ENCODE measurements at places on chromosomes 1 and 21.
A peak's percentile ranks its signal among the peaks of the same experiment; 100 is the strongest.

DNA sequence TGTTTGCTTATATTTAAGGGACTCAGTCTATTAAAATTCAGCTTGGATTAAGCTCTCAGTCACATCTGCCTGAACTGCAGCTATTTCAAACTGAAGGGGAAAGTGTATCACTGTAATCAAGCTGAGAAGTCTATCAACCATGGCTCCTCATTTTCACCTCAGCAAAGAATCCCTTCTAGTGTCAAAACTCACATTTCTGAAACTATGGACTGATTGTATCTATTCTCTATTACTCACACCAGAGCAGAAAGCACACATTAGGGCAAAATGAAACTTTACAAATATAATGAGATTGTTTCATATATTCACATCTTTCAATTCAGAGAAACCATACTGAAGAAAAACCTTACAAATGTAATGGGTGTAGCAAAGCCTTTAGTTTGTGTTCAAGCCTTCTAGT is 14.6 kb upstream of the C1orf146 start:
- no peak for DNase-seq

DNA sequence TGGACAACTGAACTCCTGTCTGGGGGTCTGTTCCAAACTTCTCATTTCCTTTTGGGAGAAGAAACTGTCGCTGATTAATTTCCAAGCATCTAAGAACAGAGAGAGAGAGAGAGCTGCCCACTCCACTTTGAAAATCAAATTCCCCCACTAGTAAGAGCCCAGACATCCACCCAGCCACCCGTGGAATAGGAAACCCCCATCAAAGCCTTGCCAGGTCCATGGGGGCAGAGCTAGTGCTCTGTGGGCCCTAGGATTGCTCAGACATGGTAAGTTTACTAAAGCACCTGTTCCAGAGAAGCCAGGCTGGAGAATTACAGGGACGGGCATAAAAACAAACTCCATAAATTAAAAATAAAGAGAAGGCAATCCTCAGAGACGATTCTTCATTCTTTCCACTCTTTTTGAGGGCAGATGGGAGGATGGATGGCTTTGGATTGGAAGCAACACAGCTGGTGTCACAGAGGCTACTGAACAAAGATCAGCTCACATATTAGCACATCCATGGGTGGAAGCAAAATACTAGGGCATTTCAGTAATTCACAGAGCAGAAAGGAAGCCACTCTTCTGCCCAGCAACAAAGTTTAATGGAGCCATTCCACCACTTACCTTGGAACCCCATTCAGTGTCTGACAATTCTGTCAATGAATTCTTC is 103.9 kb downstream of the COLGALT2 start:
- no peak for DNase-seq

GRCh38 chr1:109395602-109396512 is 1.9 kb downstream of the SORT1 start:
- no peak for DNase-seq

DNA sequence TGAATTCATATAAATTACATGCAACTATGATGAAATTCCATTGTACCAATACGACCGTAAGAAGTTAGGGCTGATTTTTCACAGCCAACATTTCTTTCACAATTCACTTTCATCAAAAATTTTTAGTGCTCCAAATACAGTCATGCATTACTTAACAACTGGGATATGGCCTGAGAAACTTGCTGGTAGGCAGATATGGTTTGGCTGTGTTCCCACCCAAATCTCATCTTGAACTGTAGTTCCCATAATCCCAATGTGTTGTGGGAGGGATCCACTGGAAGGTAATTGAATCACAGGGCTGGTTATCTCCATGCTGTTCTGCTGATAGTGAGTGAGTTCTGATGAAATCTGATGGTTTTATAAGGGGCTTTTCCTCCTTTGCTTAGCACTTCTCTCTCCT is 244.4 kb downstream of the AKT3 start:
- DNase-seq = no peak

DNA sequence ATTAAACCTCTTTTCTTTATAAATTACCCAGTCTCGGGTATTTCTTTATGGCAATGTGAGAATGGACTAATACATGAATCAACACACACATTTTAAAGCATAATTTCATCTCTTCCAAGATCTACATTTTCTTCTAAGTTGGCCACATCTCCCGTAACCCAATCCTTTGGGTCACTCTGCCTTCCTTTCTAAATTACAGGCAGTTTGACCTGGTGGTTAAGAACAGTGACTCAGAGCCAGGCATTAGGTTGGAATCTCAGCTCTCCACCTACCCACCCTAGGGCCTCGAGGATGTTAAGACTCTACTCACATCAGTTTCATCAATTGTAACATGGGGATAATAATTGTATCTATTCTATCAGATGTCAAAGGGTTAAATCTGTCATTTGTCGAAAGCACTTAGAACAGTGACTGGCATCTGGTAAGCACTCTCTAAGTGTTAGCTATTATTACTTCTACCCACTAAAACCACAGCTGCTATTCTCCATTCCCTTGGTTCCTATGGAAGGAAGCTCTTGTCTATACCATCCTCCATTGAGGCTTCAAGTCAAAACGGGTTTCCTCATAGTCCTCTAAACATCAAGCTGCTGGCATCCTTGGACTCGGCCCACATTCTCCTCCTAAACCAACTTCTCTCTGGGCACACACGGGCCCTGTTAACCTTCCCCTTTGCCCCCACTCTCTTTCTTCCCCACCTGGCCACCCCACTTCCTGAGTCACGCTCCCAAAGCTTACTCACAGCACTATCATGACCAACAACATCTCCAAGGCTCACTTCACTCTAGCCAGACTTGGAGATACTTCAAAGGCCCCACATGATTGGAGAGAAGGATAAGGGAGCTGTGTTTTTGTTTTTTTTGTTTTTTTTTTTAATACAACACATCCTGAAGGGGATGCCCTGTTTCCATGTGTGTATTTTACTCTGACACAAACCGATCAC is 116.9 kb downstream of the TGFBR3 start:
- no peak for DNase-seq

DNA sequence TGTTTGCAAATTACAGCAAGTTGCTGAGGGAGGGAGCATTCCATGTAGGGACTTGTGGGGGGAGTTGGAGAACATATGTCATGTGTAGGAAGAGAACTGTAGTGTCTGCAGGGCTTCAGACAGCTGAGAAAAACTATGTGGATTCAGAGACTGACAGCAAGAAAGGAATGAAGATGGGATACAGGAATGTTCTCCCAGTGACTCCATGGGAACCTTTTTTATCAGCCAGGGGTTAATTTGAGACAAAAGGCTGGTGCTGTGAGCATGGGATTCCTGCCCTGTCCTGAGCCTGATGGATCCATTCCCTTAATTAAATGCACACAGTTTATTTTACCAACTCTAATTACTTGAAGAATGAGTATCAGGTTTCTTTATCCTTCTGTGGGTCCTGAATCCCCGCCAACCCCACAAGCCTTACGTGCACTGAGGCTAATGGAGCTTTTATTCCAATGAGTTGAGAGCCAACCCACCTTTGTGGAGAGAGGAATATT is 26.5 kb upstream of the PLXNA2 start:
- DNase-seq = no peak

- DNase-seq = no peak
These were observed 187.1 kb upstream of the COA6 start for GRCh38 chr1:234186037-234186688.

GRCh38 chr21:35335951-35336446 is 286.9 kb upstream of the RUNX1 start:
- DNase-seq = no peak

DNA sequence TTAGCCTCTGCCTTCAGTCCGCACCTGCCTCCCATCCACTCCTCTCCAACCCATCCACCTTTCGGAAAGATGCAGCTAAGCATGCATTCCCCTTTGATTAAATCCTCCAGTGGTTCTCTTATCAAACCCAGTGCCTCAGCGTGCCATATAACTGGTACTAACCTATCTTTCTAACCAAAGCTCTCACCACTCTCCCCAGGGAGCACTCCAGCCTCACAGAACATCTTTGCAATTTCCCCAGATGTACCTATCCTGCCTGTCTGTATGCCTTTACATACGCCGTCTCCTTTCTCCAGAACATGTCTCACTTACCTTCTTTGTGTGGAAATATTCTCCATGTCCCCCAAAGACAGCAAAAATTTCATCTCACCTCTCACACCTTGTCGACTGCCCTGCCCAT is 80.0 kb downstream of the SLC25A24 start:
- DNase-seq = no peak

- no peak for DNase-seq
These were observed 28.0 kb downstream of the ARHGAP29 start for GRCh38 chr1:94209425-94209824.

GRCh38 chr1:67630438-67631045 is 54.5 kb upstream of the GADD45A start:
- no peak for DNase-seq

DNA sequence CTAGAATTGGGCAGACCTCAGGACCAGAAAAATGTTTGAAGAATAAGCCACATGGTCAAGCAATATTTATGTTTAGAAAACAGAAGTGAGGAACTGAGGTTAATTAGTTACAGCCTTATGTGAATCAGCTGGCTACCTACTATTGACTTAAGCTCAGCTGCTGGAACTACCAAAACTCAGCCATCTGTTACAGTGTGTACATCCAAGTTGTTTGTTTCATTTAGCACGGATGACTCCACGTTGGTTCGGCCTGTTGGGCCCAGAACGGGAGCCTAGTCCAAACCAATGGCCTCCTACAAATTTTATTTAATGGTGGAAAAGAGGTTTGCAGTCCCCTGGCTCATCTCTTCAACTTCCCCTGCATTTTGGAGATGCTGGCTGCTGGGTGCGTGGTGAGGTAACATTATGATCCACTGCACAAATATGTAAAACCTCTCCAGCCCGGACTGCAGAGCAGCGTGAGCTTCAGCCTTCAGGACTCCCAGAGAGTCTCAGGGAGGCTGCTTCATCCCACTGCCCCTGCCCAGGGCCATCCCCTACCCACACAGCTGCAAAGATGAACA is 143.4 kb downstream of the ZZZ3 start:
- DNase-seq = no peak

- no peak for DNase-seq
These were observed 7.5 kb downstream of the HPCAL4 start for GRCh38 chr1:39683591-39684312.

- DNase-seq = no peak
These were observed 227.3 kb upstream of the TMEM51 start for GRCh38 chr1:14926229-14926628.

GRCh38 chr1:1406821-1407635 is at the start of gene MRPL20:
Gene MRPL20, minus strand, starts transcription at chr1:1407293. Its CDS starts 76 bp downstream, at chr1:1407217.
- DNase-seq = peak; percentile 89

DNA sequence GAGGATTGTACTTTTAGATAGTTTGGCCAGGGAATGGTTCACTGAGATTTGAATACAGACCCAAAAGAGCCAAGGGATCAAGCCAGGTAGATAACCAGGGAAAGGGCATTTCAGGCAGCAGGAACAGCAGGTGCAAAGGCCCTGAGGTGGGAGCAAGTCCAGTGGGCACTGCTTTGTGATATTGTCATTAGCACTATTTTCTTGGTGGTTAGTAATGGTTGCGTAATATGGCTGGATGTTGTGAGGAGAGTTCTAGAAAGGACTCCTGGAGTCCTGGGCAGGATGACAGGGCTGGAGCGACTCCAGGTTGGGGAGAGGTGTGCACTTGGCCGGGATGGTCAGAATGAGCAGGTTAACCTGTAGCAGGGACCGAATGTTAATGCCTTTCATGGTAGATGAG is 4.4 kb downstream of the AZIN2 start:
- no peak for DNase-seq

DNA sequence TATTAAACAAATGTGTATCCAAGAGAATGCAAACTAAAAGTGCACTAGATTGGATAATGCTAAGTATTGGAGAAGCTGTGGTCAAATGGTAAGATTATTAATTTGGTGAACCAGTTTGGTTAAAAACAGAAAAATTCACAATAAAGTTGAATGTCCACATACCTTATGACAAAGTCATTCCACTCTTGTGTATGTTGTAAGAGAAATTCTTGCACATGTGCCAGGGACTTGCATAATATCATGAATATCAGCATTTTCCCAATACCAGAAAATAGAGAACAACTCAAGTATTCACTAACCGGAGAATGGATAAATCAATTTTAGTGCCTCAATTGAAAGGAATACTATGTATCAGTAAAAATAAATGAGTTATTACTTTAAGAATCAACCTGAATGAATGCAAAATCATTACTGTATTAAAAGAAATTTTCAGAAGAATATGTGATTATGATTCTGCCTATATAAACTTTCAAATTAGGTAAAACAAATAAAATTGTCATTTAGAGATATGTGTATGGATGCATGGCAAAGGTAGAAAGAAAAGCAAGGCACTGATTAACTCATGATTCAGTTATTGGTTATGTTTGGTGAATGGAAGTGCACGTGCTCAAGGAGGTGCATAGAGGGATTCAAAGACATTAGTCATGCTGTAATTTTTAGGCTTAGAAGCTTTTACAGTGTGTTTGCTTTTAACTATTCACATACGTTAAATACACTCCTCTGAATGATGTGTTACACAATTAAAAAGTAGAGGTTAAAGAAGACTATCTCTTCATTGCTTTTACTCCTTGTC is 217.4 kb upstream of the KCNK2 start:
- DNase-seq = no peak

GRCh38 chr1:57553666-57554065 is 129.8 kb upstream of the DAB1 start:
- no peak for DNase-seq

GRCh38 chr1:40921981-40922677 is 57.4 kb upstream of the CTPS1 start:
- DNase-seq = no peak

- no peak for DNase-seq
These were observed 283.1 kb downstream of the GRIK1 start for GRCh38 chr21:29656504-29657239.

GRCh38 chr1:234879147-234880080 is 249.2 kb downstream of the TOMM20 start:
- DNase-seq = no peak

GRCh38 chr1:9438431-9439073 is 100.7 kb upstream of the SLC25A33 start:
- DNase-seq = peak; percentile 86

DNA sequence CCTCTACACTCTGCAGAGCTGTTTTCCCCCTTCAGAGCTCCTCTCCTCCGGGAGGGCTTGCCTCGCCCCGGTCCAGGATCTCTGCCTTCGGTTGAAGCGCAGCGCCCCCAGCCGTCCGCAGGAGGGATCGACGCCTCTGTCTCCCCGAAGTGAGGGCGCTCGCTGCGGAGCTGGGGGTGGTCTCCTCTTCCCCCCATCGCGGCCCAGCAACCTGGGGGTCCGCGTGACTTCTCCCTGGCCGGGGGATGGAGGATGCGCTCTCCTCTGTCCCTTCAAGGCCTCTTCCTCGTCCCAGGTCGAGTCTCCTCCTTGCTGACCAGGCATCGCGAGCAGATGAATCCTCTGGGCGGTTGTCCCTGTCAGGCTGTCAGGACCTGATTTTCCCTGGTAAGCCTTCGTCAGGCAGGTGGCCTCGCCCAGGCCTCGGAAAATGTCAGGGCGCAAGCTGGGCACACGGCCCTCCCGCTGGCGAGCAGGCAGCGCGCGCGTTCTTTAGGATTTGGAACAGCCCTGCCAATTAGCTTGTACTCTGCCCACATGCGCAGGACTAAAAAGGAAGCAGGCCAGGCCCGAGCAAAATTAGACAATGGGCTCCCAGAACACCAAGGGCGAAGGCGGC is 90.5 kb downstream of the EDEM3 start:
- DNase-seq = peak; percentile 73

- DNase-seq = no peak
These were observed 429.0 kb downstream of the KIF26B start for GRCh38 chr1:245583575-245584330.
